Esophagus squamous epithelium (tissue), 5 donors: ENCODE measurements at places on chromosomes 1 and 21.

- DNase-seq = no peak
Measured at GRCh38 chr21:16287046-16287445, 557.3 kb downstream of the USP25 start.

GRCh38 chr1:76240316-76240715, 165.8 kb downstream of the ST6GALNAC3 start:
- no peak for DNase-seq

DNA sequence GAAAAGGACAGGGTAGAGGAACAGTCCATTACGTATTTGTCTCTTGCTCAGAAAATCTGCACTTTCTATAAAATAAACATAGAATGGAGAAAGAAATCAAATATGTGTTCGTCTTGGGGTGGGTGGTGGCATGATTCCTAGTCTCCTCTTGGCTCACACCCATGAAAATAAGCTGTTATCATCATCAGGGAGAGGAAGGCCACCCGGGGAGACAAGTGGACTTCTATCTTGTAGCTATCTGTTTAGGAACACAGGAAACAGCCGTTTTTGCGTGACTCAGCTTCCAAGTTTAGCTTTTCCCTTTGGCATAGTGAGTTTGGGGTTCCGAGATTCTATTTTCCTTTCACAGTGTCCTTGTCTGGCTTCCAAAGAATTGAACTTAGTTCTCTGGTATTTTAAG, 622.3 kb downstream of the PTPRU start:
- no peak for DNase-seq

DNA sequence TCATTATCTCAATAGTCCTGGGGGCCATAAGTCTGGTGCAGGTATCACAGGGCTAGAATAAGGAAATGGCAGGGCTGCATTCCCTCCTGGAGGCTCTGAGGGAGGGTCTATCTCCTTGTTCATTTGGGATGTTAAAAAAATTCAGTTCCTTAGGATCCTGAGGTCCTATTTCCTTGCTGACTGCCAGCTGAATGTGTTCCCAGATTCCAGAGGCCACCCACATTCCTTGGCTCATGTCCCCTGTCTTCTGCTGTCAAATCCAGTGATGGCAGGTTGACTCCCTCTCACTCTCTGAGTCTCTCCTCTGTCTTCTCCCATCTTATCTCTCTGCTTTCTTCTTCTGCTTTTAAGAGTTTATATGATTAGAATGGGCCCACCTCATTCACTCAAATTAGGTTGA, 400.6 kb downstream of the PTPRU start:
- DNase-seq = no peak

DNA sequence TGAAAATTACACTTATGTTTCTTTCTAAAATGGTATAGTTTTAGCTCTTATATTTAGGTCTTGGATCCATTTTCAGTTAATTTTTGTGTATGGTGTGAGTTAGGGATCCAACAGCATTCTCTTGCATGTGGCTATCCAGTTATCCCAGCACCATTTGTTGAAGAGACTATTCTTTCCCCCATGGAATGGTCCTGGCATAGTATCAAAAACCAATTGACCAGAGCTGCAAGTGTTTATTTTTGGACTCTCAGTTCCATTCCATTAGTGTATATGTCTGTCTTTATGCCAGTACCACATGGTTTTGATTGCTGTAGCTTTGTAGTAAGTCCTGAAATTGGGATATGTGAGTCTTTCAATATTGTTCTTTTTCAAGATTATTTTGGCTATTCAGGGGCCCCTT, 14.3 kb downstream of the TTLL10 start:
- DNase-seq = no peak

DNA sequence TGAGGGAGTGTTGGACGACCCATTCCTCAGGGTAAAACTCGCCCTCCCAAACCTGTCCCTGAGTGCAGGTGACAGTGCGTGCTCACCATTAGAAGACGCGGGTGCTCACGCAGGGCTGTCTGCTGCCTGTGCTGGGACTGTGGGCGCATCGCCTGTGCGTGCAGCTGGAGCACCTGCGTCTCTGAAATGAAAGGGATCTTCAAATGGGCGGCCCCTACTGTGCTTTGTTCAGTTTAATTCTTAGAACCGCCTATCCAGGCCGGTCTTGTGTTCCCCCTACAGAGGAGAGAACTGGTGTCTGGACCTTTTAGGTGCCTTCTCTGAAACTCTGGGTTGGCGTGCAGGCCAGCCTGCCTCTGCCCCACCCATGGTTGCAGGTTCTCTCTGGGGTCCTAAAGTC, 125.8 kb downstream of the PCBP3 start:
- no peak for DNase-seq

GRCh38 chr1:101075926-101076325, 50.3 kb upstream of the DPH5 start:
- DNase-seq = no peak

DNA sequence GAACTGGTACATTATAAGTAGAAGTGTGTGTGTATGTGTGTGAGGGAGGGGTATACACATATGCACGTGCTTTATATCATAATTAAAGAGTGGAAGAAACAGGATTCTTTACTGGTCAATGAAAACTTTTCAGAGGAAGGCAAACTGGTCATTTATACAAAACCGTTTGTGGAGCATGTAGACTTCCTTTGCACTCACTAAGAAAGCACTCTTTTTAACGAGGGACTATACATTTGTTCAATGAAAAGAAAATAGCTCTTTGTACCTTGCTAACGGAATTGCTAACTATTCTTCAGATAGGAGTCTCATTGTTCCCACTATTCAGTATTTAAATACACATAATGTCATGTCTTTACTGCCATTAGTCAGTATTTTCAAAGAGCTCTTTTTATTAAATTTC, 219.3 kb downstream of the ST6GALNAC3 start:
- no peak for DNase-seq

- DNase-seq = no peak
Measured at GRCh38 chr1:57019236-57019839, 53.5 kb upstream of the C8B start.

DNA sequence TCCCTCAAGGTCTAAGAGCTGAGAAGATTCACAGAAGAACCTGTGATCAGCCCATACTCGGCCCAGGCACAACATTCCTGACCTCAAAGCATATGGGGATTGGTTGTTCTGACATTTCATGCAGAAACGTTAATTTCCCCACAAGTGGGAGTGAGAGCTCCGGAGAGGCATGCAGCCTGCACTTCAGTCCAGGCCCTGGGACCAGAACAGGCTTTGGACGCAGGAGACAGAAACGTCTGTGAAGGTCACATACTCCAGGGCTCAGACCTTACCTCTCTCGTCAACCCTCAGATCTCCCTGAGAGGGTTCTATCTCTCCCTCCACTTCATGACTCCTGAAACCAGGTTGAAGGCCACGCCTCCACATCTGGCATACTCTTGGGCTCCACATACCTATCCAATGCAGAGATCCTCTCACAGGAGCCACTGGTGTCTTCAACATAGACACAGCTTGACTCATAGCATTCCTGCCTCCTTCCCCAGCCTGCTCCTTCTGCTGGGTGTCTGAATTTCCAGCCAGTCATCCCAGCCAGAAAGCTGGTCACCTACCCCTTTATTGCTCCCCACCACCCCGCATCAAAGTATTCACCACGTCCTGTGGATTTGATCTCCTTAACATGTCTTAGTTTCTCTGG, 149.2 kb downstream of the OMA1 start:
- DNase-seq = no peak

DNA sequence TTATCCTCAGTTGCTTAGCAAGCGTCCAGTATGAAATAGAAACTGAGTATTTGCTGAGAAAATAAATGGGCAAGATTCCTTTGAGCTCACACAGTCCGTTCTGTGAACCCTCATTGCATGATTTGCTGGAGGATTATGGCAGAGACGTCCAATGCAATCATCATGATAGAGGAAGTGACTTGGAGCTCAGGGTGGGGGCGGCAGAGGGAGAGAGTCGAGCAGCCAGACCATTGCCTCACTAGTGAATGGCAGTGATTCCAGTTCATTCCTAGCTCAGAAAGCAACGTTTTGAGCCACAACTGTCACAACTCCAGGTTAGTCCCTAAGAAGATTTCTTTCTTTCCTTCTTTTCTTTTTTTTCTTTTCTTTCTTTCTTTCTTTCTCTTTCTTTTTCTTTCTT, 27.5 kb upstream of the COL9A2 start:
- no peak for DNase-seq

GRCh38 chr1:114097109-114097508, 56.6 kb downstream of the SYT6 start:
- DNase-seq = no peak

DNA sequence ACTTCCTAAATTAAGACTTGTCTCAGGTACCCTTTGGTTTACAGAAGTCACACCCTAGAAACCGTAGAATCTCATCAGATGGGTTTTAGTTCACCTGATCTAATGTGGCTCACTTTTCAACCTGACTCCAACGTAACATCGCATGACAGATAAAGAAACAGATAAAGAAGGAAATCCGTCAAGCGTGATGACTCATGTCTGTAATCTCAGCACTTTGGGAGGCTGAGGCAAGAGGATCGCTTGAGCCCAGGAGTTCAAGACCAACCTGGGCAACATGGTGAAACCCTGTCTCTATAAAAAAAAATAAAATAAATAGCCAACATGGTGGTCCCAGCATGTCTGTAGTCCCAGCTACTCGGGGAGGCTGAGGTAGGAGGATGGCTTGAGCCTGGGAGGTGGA, 97.3 kb downstream of the SPSB1 start:
- no peak for DNase-seq

GRCh38 chr1:5009376-5010065, 355.1 kb downstream of the AJAP1 start:
- DNase-seq = no peak

GRCh38 chr1:26239936-26240335, 5.9 kb downstream of the CEP85 start:
- no peak for DNase-seq

DNA sequence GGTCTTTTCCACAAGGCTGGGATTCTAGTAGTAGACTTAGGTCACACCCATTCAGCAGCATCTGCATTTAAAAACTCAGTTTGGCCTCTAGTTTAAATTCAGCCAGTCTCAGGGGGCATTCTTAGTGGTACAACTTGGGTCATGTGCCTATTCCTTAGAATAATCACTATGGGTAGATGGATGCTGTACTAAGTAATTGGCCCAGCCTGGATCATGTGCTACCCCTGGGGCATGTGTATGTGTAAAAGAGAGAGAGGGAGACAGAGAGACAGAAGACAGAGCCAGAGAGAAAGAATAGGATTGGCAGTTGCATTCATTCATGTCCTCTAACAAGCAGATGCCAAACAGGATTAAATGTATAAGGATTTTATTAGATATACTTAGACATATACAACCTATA, 13.6 kb upstream of the SYT14 start:
- DNase-seq = no peak
